ENCODE measurements at places on chromosomes 5 and 9.

DNA sequence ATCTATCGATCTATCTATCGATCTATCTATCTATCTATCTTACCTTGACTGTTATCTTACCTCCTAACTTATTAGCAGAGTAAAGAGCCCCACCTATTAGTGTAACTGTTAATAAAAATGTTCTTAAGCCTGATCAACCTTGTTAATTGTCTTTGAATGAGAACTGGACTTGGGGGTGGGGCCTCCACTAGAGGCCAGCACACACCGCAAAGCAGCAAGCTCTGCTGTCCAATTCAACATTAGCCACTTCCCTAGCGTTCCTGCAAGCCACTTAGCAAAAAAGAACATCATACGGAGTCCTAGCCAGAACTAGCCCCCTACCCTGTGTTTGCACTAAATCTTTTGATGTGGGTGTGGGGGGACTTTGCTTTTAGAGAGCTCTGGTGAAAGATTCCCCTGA lies 515.8 kb downstream of the KDM4C start:
- DNase-seq = no peak

- no peak for DNase-seq
Measured at GRCh38 chr9:15349892-15350761, 43.1 kb upstream of the TTC39B start.

DNA sequence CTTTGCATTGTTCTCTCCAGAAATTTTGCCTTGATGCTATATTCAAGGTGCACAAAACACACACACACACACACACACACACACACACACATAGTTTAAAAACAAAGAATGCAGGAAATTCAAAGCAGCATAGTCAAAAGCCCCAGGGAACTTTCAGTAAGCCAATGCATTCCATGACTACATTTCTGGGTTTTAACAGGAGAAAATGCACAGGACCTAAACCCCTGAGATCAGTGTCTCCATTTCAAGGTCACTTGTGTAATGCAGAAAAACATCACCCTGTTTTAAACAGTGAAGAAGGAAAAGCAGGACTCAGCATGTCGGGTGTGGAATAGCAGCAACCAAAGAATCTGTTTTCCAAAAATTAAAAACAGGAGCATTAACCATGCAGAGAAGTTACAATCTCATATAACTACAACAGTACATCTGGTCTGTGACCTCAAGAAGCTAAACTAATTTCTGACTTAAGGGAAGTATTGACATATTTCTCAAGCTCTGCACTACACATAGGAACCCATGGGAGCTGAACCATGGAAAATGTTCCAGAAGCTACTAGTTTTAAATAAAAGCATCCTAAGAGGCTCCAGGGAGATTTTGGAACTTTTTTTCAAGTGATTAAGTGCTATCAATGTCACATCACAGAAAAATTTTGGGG lies 296.7 kb downstream of the HINT1 start:
- no peak for DNase-seq

- no peak for DNase-seq
Measured at GRCh38 chr9:121972501-121972981, 120.6 kb downstream of the TTLL11 start.

DNA sequence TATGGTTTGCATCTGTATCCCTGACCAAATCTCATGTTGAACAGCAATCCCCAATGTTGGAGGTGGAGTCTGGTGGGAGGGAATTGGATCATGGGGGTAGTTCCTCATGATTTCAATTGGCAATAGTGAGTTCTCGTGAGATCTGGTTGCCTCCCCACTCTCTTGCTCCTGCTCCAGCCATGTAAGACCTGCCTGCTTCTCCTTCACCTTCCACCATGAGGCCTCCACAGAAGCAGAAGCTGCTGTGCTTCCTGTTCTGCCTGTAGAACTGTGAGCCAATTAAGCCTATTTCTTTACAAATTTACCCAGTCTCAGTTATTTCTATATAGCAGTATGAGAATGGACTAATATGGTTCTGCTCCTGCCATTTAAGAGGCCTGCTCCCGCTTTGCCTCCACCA lies 32.9 kb downstream of the SCAI start:
- no peak for DNase-seq

DNA sequence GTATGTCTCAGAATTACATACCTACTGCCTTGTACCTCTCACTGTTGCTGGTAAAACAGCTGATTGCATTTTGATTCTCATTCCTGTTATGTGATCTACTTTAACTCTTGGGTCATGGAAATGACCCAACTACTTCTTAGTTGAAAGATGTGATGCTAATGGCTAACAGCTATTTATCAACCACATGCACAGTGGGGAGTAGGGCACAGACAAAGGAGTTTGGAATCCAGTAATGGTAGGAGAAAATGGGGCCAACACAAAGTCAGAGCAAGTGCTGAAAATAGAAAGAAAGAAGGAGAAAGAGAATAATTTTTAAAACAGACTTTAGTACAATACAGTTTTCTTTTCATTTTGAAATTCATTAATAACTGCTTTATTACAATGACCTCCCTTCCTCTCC lies 241.0 kb downstream of the PTPRD start:
- DNase-seq = no peak

DNA sequence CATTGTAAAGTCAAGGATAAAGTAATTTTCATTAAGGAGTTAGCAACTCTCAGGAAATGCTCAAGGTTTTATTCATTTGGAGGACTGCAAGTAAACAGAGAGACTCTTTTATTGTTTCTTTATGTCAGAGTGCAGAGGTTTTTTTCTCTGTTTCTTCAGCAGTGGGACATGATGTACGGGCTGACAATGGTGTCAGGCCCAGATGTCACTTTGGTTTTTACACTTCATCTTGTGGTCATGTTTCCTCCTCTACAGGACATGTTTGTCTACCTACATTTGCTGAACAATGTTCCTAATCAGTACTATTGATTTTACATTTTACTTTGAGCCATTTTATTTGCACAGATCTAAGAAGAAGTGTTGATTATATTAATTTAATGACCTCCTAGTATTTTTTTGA lies 72.8 kb upstream of the PARP8 start:
- DNase-seq = peak; percentile 51

GRCh38 chr9:89603767-89604665 lies 796 bp upstream of the GADD45G start:
- DNase-seq = peak; percentile 36
